ENCODE measurements at places on chromosomes 13 and 19. TPM values are rescaled to one million over a fixed set of nuclear protein-coding genes. Genes with fewer than 3 reads are reported as not detected.

CATSPERD gene
- not detected for total RNA-seq

LYPD5 gene
- total RNA-seq: 0.92 TPM

TGFBR3L gene
- total RNA-seq: 7.2 TPM

MRI1 gene
- total RNA-seq: 13.0 TPM

ERICH4 gene
- total RNA-seq: not detected

ZNF85 gene
- 2.9 TPM for total RNA-seq

PROZ gene
- total RNA-seq: not detected

SYCN gene
- total RNA-seq: not detected

ZNF121 gene
- 20.7 TPM for total RNA-seq

TMEM91 gene
- total RNA-seq: 3.8 TPM

METTL21C gene
- total RNA-seq: not detected

DNA sequence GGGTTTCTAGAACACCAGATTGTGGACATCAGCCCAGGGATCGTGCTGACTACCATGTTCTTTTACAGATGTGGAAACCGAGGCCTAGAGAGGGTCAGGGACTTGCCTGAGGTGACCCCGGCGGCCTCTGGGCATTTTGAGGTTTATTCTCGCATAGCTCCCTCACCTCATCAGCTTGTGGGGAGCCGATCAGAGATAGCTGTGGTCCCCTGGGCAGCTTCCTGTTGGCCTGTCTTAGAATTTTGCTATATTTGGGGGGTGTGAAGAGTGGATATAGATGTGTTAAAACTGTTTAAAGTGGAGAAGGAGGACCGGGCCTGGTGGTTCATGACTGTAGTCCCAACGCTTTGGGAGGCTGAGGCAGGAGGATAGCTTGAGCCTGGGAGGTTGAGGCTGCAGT, 6.9 kb downstream of the ARHGEF1 start:
- DNase-seq: no peak

- no peak for DNase-seq
Observed at GRCh38 chr13:45068036-45069001, 52.0 kb upstream of the GTF2F2 start.

DNA sequence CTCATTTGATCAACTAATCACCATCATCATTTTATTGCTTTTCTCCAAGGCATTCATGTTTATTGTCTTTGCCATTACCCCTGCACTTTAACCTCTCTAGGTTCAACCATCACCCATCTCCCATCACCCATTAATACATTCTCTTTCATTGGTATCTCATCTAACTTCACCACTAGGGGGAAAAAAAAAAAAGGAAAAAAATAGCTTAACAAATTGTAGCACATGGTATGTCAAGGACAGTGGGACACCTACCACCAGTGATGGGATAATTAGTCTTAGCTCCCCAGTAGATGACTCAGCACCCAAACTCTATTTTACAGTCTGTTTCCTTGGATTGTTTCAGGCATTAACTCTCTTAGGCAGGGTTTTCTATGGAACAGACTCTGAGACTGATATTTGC, 1770.2 kb upstream of the MIR17HG start:
- no peak for DNase-seq

- no peak for DNase-seq
Observed at GRCh38 chr13:85379433-85379832, 419.8 kb downstream of the SLITRK6 start.

- no peak for DNase-seq
Observed at GRCh38 chr19:12720851-12721655, 2.7 kb downstream of the TNPO2 start.

DNA sequence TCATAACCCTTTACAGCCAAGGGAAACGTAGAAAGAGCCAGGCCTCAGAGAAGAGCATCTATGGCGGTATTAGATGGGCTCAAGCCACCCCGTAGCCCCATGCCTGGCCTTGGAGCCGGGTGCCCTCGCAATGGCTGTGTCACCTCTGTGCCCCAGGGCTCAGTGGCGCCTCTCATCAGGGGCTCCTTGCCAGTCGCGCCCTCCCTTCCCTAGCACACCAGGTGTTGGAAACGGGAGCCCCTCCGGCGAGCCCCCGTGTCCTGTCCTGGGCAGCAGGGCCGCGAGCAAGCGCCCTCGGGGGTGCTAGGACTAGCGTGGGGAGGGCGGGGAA, 453 bp downstream of the ZNF256 start:
- DNase-seq: peak; percentile 72

- DNase-seq: no peak
Observed at GRCh38 chr19:53874606-53874990, 6.9 kb downstream of the MYADM start.

DNA sequence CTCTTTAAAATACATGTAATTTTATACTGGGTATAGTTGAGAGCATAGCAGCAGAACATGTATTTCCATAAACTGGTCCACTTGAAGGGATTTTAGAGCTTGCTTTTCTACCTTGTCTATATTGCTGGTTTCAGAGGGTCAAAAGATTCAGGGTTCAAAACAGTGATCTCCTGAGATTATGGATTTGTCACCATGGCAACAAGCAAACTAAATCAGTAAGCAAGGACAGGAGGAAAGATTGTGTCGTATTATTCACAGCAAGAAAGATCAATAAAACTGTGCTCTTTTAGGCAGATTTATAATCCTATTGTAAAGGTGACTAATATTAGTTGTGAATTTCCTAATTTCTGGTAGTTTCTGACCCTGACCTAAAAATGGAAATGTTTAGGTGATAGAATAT, 496.4 kb downstream of the LMO7 start:
- DNase-seq: no peak

GRCh38 chr19:55333870-55334269, 5.8 kb upstream of the KMT5C start:
- no peak for DNase-seq

GRCh38 chr19:56643460-56643955, 549 bp downstream of the SMIM17 start:
- DNase-seq: no peak

DNA sequence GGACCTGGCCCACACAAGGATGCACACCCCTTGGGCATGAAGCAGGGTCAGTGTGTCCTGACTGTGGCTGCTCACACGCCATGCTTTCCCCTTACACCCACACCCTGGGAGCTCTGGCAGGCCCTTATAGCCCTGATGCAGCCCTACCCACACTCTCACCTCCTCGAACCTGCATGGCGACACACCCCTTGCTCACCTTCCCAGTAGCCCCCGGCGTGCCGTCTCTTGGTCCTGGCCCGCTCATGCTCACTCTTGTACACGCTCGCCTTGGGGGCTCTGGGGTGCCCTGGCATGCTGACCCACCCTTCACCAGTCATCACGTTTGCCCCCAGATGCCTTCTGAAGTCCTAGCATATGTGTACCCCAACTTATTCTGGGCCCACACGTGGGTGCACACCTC, 56.1 kb downstream of the MAP4K1 start:
- no peak for DNase-seq

DNA sequence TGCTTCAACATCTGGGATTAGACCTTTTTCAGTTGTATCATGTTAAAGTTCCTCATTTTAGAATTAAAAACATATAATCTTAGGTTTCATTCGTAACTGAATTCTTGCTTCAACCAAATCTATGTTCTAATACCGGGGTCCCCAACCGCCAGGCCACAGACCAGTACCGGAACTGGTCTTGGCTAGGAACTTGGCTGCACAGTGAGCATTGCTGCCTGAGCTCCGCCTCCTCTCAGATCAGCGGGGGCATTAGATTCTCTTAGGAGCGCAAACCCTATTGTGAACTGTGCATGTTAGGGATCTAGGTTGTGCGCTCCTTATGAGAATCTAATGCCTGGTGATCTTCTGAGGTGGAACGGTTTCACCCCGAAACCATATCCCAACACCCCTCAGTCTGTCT, 19.2 kb downstream of the ITM2B start:
- no peak for DNase-seq

DNA sequence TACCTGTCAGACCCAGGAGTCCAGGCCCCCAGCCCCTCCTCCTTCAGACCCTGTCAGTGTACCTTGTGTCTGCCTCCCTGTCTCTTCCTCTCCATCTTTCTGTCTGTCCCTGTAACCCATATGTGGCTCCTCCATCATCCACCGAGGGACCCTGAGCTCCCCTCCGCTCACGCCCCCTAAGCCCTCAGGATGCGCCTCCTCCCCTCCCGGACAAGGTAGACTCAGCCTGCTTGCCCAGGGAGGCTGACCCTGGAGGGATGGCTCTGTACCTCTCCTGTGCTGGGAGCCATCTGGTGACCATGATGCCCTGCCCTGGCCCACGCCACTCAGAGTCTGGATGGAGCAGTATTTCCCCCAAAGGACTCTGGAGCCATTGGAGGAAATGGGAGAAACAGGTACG, 1.0 kb upstream of the CAPN12 start:
- no peak for DNase-seq

- DNase-seq: no peak
Observed at GRCh38 chr13:110478405-110479214, 82.9 kb downstream of the RAB20 start.

DNA sequence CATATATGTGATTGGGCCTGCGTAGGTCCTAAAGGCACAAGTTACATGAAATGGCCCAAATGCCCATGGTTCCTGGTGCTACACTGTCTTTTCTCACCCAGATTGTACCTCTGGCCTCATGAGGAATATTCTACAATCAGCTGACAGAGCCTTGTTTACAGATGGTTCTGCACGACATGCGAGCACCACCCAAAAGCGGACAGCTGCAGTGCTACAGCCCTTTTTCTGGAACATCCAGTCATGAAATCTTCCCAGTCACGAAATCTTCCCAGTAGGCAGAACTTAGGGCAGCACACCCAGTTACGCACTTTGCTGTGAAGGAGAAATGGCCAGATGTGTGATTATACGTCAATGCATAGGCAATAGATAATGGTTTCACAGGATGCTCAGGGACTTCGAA, 7.7 kb upstream of the ELF1 start:
- no peak for DNase-seq

- no peak for DNase-seq
Observed at GRCh38 chr13:93708308-93709075, 481.9 kb downstream of the GPC6 start.

DNA sequence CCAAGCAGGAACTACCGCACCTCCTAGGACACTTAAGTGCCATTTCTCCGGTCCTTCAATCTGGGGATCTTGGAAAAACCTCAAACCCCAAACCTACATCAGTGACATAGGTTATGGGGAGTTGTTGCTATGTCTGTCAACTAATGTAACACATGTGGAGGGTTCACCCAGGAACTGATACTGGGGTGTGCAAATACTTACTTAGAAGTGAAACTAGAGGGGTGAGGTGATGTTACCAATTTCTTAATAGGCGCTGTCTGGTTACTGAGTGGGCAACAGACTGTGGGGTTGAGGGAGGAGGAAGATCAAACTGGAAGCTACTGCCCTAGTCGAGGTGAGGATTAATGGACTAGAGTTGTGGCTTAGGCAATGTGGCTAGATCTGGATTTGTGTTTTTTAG, 1.9 kb downstream of the ZNF586 start:
- no peak for DNase-seq

DNA sequence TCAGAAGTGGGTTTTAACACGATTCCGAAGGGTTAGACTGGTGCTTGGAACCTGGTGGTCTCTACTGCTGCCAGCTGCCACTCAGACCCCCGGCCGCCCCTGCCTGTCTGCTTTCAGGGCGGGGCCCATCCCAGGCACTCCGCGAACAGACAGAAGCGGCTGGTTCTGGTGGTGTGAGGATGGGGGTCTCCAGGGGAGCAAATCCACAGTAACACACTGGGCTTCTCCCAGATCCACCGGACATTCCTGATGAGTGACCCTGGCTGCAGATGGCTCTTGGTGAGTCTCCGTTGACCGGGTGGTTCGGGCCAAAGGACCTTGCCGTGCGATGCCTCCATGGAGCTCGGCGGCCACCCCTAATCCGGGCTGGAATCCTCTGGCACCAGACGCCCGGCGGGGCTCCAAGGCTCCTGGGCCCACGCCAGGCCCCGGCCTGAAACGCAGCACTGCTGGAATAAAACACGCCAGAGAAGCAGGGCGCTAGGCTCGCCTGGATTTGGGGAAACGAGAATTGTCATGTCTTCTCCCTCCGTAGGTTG, 2.1 kb upstream of the PTBP1 start:
- peak; percentile 69 for DNase-seq

DNA sequence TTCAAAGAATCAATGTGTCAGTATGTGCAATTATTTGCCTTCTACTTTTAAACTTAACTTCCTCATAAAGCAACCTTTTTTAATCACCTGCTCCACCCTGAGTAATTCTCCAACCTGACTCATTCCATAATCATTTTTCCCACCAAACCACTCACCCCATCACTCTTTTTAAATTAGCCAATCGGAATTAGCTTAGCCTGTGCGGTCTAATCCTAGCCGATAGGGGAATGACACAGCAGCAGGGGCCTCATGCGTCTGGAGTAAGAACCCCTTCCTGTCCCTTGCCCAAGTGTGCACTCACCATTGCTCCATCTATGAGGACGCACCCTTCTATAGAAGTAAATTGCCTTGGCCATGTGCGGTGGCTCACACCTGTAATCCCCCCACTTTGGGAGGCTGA, 27.4 kb upstream of the ZNF83 start:
- DNase-seq: no peak

DNA sequence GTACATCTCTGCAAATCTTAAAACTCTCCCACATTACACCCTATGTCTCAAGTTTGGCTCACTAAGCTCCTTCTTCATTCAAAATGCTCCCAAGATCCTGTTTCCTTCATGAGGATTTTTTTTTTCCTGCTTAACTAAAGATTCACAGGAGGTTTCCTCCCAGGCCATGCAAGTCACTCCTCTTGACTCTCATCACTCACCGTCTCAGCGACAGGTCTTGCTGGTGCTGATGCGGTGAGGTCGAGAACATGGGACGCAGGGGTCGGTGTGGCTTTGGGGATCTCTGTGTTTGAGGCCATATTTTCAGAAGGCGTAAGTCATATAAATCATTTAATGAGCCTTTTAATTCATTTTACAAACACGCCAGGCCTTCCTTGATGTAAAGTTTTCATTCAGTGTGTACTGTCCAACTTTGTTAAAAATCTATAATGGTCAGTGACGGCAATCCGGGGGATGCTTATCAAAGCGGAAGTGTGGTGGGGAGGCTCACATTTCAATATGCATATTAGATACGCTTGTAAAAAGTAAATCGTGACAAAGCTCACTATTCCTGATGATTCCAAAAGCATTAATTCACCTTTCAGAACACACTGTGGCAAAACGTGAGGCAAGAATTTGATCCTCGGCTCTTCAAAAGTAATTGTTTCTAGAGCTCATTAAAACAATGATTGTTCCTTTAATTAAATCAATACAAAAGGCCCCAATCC, 20.4 kb downstream of the EFNB2 start:
- no peak for DNase-seq

All from Right ventricle myocardium inferior (tissue), 1 donor.